ENCODE measurements at places on chromosomes 7 and 10.

DNA sequence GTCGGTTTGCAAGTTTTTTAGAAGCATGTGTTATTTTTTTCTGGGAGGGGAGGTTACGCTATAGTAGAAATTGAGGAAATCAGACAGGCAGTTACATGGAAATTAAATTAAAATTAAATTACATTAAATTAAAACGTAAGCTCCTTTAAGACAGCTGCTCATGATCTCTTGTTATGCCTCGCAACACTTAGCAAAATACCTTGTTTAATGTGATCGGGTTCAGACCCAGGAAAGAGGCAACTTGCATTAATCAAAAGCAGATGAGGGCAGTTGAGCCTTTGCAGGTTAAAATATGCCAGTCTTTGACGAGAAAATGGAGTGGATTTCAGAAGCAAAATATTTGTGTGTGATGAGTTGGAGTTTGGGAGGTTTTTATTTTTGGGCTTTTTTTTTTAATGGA lies 651.8 kb downstream of the INHBA start:
- DNase-seq: no peak

DNA sequence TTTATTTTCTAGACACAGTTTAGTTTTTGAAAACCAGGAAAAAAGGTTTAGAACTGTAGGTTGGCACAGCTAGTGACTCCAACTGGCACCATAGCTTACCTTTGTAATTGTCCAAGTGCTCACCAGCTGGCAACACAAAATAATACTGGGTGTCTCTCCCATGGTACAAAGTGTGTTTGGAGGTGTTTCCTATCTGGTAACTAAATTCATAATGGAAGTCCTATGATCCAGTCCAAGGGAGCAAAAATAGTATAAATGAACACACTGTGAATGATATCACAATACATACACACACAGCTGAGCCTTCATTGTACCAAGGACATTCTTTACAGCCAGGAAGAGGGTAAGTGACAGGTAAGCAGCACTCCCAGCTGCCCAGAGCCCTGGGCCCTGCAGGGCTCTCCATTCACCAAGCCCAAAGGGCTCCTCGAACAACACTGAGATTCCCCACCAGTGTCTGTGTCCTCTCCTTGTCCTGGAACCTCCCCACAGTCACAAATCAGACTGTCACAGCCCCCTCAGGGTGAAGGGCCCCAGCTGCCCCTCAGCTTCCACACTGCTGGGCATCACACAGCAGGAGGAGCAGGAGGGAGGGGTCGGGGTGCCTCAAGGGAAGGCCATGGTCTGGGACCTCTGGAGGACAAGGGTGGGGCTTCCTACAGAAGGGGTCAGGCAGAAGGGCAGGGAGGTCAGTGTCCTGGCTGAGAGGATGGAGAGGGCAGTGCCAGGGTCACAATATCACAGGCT lies 72.1 kb downstream of the PKD1L1 start:
- DNase-seq: no peak

- DNase-seq: no peak
Measured at GRCh38 chr7:28613262-28613661, 200.9 kb downstream of the CREB5 start.

DNA sequence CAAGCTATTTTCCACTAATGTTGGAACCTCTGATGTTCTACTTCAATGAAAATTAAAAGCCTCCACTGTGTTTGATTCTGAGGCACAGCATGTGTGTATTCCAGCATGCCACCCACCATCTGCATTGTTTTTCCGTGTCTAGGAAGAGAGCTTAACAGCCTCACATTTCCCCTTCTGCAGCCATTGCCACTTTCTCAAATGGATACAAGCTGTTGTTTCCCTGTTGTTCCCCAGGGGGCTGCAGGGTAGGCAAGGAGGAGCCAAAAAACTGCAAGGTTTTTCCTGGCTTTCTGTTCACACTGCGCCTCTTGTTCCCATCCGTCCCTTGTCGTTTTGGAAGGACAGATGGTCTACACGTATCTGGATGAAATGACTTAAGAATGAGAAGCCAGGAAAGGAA lies 72.3 kb upstream of the DNAJB12 start:
- no peak for DNase-seq

DNA sequence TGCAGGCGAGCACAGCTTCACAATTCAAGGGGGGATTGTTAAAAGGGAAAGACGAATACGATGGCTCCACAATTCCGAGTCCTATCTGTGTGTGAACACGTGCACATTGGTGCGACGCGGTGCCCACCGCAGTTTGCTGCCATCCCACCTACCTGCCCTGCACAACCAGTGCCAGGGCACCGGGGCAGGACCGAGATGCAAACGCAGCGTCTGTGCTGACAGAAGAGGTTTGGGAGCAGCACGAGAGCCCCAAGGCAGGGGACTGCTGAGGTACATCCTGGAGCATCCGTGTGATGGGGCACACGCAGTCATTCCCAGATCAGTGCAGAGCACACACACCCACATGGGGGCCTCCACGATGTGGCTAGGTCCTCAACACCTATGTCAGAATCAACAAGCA lies 221.3 kb downstream of the DNAJB6 start:
- no peak for DNase-seq

Measured in nucleus accumbens (tissue), 56 donors.